ENCODE measurements at places on chromosomes 4 and X.

DNA sequence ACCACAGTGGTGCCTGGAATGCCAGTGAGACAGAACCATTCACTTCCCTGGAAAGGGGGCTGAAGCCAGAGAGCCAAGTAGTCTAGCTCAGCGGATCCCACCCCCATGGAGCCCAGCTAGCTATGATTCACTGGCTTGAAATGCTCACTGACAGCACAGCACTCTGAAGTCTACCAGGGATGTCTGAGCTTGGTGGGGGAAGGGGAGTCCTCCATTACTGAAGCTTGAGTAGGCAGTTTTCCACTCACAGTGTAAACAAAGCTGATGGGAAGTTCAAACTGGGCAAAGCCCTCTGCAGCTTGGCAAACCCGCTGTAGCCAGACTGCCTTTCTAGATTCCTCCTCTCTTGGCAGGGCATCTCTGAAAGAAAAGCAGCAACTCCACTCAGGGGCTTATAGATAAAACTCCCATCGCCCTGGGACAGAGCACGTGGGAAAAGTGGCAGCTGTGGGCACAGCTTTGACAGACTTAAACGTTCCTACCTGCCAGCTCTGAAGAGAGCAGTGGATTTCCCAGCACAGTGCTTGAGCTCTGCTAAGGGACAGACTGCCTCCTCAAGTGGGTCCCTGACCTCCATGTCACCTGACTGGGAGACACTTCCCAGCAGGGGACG, 32.0 kb downstream of the NAP1L2 start:
- no peak for DNase-seq

DNA sequence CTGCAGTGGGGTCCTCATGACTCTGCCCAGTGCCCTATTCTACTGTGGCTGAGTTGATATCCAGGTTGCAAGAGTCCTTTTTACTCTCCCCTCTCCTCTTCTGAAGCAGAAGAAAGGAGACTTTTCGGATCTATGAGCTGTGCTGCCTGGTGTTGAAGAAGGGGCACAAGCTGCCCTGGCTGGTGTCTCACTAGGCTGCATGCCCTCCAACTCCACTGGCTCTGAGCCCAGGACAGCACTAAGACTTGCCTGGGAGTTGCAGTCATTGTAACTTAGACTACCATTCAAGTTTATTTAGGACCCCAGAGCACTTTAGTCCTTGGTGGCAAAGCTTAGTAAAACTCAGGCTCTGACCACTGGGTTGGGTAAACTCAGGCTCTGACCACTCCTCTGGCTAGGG, 89.4 kb downstream of the GABRB1 start:
- no peak for DNase-seq

GRCh38 chr4:177391953-177392352, 50.3 kb downstream of the AGA start:
- DNase-seq = no peak

GRCh38 chrX:71095033-71095432, 618 bp upstream of the FOXO4 start:
- DNase-seq = no peak

- peak; percentile 48 for DNase-seq
These were observed 305 bp upstream of the MAB21L2 start for GRCh38 chr4:150581641-150582051.

- DNase-seq = no peak
These were observed 8.6 kb downstream of the SHOX start for GRCh38 chrX:639151-639550.

DNA sequence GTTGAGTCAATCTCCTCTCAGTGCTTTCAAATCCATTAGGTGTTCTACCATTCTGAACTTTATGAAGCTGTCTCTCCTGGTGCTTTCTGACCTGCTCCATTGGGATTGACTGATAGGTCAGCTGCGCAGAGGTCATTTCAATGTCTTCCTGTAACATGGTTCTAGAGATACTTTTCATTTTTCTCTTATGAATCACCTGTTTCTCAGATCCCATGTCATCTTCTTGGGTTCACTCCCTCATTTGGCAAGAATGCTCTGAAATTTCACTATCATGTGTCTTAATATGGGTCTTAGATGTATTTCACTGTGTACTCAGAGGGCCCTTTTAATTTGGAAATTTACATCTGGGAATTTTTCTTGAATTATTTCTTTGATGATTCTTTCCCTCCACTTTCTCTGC, 13.8 kb upstream of the PGM2 start:
- no peak for DNase-seq

DNA sequence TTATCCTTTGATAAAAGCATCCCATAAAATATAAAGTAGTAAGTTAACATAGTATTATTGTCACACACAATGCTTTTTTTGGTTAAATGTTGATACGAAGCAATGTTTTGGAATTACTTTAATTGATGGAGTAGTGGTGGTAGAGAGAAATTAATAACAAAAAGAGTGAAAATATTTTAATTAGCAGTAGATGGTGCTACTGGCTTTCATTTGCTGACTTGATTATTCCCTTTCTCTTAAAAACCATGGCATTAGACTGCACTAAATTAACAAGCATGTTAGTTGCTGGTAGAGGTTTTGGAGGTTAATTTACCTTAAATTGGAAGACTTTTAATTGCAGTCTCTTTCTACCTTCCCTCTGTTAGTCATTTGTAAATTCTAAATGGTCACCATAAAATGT, 8.9 kb upstream of the DCK start:
- DNase-seq = no peak

DNA sequence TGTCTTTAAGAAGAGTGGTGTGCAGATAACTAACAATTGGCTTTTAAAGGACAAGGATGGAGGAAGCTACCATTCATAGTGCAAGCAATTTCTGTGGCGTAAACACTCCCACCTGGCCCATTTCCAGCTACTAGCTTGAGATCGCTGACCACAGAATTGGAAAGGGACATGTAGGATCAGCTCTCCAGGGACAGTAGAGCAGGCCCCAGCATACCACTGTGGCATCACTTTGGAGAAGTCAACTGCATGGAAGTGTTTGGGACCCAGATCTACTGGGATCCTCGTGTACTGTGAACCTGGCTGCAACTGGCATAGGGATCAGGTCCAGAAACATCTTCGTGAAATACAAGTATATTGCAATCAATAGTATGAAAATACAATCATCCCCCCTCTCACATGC, 515.0 kb downstream of the INPP4B start:
- DNase-seq = no peak

DNA sequence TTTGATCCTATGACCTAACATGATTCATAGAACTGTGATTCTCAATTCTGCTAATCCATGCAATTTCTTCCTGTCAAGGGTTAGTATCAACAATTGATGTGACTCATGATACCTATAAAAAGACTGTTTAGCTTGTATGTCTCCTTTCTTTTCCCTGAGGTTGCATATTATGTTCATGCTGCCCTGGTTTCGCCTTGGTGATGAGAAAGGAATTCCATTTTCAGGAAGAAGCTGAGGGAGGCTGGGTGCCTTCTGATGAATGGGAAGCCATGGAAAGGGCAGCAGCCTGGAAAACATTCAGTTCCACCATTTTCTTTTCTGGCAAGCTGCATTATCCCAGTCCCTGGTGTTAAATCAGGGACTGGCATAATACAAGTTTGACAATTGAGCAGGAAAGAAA, 976.5 kb downstream of the RPA4 start:
- DNase-seq = peak; percentile 5

DNA sequence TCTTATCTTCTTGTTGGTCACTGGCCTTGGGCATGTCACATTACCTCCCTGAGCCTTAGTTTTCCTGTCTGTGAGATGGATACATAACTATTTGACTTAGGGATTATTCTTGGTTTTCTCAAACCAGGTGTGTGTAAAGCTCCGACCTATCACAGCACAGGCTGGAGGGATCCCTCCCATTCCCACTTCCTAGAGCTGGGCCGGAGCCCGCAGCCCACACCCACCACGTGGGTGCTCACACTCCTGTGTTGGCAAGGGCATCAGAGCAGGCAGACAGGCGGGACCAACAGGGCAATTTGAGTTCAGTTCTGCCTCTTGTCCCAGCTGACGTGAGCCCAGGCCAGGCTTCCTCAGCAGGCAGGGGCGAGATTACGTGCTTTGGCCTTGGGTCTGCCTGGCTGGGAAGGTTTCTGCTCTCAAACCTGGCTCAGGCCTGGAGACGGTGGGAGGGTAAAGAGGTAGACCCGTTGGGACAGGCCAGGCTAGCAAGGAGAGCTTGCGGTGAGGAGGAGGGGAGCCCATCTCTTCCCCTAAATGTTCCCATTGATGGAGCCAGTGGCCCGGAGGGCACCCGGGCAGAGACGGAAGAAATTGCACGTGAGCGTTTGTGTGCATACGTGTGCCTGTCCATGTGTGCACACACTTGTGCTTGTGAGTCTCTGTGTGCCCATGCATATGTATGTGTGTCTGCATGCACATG, 734 bp upstream of the SH3TC1 start:
- DNase-seq = no peak

DNA sequence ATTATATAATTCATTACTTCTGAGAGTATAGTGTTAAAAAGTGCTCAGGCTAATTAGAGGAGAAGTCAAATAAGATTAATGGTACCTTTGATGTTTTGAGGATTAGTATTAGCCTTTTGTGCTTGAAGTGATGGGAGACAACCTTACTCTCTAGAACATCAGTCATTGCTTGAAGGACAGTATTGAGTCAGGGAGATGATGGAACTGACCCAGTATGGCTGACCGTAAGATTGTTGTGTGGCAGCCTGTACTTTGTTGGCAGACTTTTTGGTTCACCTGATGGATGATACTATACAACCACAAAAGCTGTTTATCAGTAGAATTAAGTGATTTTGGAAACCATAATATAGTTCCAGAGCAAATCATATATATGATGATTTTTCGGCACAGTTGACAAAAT, 9.9 kb downstream of the OGT start:
- DNase-seq = no peak

- no peak for DNase-seq
These were observed 2.2 kb upstream of the NAA10 start for GRCh38 chrX:153937056-153937455.

DNA sequence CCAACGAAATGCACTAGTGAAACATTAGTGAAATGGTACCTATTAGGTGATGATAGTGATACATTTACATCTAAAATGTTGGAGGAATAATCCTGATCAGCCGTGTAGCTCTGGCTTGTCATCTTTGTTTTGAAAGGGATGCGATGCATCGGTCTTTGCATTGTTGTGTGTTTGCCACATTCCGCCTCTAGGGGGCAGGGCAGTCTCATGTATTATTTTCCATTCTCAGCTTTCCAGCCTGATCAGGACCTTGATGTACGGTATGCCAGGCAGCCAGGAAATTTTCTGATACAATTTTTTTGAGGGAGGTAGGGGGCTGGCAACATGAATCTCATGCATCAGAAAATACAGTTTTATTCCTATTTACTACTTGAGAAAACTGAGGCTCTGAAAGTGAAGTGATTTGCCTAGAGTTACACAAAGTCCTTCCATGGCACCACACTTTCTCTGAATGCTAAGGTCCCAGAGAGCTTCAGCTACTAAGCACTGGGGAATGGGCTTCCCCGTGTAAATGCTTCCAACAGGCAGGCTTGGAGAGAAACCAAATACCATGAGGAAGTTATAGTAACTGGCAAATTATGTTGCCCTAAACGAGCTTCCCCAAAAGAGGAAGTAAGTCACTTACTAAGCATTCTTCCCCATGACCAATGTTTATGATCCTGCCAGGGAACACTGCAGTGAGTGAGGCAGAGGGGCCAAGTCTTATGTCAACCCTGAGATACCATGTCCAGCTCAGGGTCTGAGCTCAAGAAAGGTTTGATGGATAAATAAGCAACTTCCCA, 31.8 kb upstream of the IQSEC2 start:
- peak; percentile 60 for DNase-seq

GRCh38 chr4:7166981-7167700, 25.2 kb upstream of the SORCS2 start:
- DNase-seq = no peak

DNA sequence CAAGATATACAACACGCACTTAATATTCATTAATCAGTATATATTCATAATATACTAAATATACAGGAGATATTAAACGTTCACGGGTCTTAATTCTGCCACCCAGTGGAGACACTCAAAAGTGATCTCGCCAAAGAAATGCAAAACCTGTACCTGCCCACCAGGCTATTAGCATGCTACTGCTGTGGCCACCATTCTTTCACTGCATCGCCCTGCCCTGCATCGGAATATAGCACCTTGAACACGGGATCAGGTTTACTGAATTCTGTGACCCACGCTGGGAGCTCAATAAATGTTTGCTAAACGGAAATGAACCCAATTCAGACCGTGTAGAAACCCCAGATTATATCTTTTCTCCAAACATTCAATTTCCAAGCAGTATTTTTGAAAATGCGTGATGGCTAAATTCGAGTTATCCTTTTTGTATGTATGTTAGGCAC, 840 bp upstream of the CLCN3 start:
- peak; percentile 80 for DNase-seq

DNA sequence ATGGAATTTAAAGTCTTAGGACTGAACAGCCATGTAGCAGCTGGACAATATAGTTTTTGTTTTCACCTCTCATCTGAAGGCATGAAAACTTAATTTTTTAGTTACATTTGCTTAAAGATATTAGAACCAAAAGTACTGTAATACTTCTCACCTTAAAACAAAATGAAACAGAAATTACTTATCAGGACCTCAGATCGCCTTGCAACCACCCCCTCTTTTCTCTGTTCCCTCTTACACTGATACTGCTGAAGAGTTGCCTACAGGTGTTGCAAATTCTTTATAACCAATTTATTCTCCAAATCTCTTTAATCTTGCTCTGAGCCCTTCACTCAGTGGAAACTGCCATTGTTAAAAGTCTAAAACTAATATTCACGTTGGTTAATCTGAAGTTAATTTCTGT, 145.0 kb downstream of the SPCS3 start:
- DNase-seq = no peak

- DNase-seq = no peak
These were observed 71.8 kb downstream of the NBDY start for GRCh38 chrX:56800801-56801200.

DNA sequence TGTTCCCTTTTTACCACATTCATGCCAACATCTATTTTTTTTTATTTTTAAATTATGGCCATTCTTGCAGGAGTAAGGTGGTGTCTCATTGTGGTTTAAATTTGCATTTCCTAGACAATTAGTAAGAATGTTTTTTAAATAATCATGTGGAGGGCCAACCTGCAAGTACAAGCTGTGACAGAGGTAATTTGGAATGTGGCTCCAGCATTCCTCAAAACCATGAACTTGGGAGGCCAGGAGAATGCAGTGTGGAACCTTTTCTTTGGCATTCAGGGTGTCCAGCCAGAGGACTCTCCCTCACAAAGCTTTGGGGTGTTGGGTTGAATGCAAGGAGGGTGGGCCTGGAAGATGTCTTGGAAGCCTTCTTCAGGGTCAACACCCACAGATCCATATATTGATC, 7.3 kb upstream of the TMEM185A start:
- DNase-seq = no peak

- DNase-seq = no peak
These were observed 342.9 kb downstream of the MAGEB5 start for GRCh38 chrX:26558719-26559386.

GRCh38 chrX:80430826-80431504, 10.7 kb downstream of the TENT5D start:
- DNase-seq = peak; percentile 1

DNA sequence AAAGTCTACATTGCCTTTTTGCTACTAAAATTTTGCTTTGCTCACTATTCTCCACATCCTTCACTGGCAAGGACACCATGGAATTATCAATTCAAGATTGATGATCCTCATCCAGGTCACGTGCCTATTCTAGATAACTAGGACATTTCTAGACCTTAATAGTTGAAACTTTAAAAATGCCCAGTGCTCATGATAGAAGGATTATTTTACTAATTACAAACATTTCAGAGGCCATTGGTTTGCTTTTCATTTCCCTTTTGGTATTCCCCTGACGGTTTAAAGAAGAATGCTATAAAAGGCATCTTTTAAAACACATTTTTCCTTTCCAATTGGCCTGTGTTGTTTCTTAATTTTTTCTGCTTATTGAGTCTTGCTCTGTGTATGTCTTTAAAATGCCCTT, 249.4 kb downstream of the NDST4 start:
- DNase-seq = no peak

GRCh38 chrX:104318330-104319009, 63.7 kb upstream of the ESX1 start:
- DNase-seq = no peak

Measured in pons (tissue), 1 donor.